Activated CD8-positive, alpha-beta memory T cell treated with anti-CD3 and anti-CD28 coated beads for 4 hours (primary cell): ENCODE measurements at places on chromosomes 2 and 18.

GRCh38 chr18:78621141-78621755, 358.4 kb upstream of the SALL3 start:
- DNase-seq: no peak

GRCh38 chr2:20148923-20149702, 75.8 kb downstream of the SDC1 start:
- DNase-seq: no peak

DNA sequence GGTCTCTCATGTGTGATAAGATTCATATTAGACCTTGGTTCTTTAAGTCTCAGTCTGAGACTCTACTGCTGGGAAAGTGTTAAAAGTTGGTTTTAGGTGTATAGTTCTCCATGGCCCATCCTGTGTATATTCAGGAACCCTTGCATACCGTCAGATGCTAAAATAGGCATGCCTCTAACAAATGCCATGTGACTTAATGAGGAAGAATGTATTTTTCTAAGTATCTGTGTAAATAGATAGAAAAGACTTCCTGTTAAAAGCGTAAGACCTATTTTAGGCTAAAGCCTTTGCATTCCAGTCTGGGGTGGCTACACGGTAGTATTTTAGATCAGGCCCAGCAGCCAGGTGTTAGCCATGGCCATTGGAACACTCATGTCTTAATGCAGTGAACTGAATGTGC, 73.3 kb downstream of the RHBDD1 start:
- DNase-seq: no peak

DNA sequence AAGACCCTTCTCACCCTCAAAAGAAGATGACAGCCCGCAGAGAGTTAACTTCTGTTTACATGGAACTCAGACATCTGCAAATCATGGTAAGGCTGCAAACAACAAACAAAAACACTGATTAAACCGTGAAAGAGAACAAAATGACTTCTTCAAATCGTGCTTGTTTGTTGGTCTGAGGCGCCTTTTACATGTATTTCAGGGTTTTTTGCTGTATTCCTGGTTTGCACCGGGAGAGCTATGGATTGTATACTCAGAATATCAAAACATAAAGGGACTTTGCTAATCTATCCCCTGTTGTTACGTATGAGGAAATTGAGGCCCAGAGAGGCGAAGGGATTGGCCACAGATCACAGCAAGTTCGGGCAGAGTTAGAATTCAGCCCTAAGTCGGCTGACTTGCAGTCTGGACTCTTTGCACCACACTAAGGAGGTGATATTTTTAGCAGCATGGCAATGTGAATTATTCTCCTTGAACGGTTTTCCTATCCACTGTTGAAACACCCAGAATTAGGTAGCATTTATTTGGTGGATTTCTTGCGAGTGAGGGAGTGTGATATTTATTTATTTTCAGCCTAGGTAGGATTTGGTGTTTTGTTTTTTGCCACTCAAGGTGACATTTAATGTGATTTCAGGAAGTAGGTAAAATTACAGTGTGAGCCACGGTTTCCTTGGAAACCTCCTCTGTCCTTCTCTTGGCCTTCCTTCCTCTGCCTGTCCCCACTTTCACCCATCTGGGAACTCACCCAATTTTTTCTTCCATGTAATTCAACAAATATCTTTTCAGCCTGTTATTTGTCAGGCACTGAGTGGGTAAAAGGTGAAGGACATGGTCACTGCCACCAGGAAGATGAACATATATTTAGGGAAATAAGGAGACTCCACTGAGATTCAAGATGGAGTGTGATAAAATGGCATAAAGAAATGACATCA, 980 bp upstream of the PDE6D start:
- no peak for DNase-seq

DNA sequence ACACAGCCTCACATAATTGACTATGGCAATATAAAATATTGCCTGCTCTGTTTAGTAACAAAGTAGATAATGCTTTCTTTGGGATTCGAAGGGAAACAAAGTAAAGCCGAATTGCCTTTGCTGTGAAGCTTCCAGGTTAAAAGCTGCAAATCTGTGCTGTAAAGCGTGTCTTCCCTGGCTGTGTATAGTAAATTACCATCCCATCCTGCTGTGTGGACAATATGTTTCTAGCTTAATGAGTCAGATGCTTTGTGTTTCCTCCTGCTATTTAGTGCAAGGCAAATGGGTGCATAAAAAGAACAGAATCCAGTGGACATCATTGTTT, 265.1 kb downstream of the SOCS6 start:
- no peak for DNase-seq

DNA sequence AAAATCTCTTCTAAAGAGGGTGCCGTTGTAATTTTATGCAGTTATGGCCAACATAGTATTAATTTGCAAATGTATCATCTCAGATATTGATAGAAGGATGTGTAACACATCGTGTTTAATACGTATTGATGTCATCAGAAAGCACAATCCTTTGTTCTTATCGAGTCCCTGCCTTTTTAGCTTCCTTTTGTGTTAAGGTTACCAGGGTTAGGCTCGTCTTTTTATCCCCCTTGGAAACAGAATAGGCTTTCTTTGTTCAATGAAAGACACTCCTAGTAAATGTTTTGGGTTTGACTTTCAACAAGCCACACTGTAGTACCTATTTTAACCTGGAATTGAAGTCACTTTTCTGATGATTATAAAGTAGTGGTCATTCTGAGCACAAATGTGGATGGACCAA, 136.2 kb downstream of the WDR7 start:
- no peak for DNase-seq

DNA sequence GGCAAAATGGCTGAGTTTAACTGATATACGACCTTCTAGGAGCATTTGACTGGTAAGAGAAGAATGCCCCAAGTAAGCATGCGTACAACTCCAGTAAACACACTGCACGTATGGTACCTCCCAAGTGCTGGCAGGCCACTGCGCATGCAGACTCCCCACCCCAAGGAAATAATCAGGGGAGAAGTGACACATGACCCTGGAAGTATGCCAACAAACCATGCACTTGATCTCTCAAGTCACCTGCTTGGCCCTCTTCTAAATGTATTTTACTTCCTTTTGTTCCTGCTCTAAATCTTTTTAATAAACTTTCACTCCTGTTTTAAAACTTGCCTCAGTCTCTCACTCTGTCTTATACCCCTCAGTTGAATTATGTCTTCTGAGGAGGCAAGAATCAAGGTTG, 129.8 kb upstream of the COL5A2 start:
- DNase-seq: no peak

- no peak for DNase-seq
These were observed 457.0 kb upstream of the MYT1L start for GRCh38 chr2:2788076-2788475.

- DNase-seq: no peak
These were observed 37.0 kb downstream of the ZC3H8 start for GRCh38 chr2:112217854-112218253.

DNA sequence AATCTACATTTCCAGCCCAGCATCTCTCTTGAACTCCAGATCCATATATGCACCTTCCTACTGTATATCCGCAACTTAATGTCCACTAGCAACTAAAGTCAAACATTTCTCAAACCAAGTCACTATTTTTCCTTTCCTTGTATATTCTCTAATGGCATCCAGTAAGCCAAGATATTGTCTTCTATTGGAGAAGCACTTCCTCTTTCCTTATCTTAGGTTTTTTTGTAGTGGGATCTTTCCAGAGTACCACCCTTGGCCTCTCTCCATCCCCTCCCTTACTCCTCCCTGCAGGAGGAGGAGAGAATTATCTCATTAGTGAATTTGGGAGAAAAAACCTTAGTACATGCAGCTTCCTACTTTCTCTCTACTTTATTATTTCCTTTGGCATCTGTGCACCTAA, 8.7 kb upstream of the DYNC1I2 start:
- DNase-seq: no peak

DNA sequence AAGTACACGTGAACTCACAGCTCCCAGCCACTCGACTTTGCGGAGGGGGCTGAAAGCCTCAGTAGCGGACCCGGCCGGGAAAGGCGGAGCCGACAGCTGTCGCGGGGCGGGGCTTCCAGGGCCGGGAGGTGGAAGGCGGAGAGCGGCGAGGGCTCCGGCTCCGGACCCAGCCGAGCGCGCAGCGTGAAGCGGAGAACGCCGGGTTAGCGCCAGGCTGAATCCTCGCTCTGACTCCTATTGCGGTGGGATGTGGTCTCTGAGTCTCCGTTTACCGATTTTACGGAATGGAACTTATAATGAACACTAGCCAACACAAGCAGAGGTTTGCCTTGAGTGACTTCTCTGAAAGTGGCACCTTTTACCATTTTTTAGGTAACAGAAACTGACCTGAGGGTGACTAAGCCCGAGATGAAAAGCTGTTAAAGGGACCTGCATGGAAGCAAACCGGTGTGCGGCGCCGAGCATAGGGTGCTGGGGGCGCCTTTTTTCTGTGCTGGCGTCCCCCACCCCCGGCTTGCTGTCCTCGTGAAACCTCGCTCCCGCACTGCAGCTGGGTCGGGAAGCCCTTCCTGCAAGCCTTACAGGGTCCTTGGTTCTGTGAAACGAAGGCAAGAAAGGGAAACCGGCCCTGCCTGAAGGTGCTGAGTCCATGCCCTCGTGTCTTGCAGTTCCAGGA, 72.9 kb downstream of the EN1 start:
- DNase-seq: no peak

- no peak for DNase-seq
These were observed 43.0 kb upstream of the FAHD2A start for GRCh38 chr2:95359501-95359930.

DNA sequence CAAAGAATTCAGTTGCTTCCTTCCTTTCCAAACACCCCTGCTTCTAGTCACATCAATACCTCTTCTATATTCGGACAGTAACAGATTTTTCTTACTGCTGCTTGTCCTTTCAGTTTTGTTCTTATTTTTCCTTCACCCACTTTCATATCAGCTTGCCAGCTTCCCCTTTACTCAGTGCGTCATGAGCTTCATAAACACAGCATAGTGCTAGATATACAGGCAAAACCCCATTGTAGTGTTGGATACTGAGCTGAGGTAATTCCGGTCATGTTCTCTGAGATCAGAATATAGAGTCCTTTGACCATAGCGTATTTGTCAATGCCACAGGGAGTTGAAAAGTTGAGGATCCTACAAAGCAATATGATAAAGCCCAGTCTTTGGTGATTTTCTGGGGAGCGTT, 2.4 kb downstream of the FARP2 start:
- DNase-seq: no peak

- DNase-seq: no peak
These were observed 65.5 kb downstream of the PARD6G start for GRCh38 chr18:80181642-80182461.

- no peak for DNase-seq
These were observed 7.6 kb upstream of the GAREM1 start for GRCh38 chr18:32478317-32478716.

DNA sequence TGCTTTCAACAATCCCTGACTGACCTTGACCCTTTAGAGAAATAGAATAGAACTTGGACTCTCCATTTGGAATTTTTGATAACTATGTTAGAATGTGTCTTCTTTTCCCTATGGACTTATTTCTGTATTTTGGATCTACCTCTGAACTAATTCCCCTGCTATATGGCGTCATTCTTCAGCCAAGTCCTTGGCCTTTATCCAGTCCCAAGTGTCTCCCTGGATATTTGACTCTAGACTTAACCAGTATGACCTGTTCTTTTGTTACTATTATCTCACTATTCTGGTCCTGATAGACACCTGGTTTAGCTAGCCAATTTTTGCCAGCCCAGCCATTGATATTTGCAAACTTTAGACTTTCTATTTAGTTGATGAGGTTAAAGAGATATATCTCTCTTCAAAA, 186.8 kb downstream of the KCNS3 start:
- no peak for DNase-seq

DNA sequence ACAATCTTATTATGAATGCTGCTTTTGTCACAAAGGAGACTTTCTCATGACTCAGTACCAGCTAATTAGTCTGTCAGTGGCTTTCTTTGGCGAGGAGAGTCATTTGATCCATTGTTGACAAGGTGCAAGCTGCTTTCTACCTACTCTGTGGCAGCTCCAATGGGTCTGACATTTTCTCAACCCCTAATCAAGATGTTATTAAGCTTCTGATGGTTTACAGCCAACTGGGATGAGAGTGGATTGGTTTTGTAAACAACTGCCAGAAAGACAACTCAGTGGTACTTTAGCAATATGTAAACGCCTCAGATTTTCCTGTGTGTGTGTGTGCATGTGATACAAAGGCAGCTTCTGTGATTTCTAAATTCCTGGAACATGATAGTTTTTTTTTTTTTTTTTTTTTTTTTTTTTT, 8.2 kb upstream of the CLIP4 start:
- DNase-seq: no peak

DNA sequence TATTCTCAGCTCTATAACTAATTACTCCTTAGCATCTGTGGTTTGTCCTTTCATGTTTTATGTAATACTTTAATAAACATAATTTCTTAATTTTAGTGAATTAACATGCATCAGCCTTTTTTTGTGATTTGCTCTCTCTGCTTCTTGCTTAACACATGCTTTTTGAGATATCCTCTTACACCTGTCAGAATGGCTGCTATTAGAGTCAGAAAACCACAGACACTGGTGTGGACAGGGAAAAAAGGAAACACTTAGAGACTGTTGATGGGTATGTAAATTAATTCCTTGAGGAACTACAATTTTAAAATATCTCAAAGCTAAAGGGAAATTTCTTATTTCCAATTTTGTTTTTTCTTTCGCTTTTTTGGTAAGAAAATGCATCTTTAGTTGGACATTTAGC, 549.0 kb downstream of the ZNF804A start:
- no peak for DNase-seq

DNA sequence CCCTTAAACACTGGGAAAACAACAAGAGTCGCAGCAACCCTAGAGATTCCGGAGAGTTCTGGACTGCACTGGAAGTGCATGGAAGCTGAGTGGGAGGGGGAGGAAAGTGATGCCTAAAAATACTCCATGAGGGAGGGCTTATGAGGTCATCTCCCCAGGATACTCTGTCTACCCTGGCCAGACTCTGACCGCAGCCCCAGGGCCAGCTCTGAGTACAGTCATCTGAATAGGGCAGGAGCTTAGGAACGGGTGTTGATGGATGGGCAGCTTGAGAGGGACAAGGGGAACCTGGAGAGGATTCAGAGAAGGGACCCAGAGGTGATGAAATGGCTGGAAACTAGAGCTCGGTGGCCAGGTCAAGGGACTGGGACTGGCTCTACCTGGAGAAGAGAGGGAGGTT, 79.3 kb upstream of the IGFBP5 start:
- no peak for DNase-seq

- no peak for DNase-seq
These were observed 1442.6 kb downstream of the SUCLG1 start for GRCh38 chr2:83016343-83017110.

DNA sequence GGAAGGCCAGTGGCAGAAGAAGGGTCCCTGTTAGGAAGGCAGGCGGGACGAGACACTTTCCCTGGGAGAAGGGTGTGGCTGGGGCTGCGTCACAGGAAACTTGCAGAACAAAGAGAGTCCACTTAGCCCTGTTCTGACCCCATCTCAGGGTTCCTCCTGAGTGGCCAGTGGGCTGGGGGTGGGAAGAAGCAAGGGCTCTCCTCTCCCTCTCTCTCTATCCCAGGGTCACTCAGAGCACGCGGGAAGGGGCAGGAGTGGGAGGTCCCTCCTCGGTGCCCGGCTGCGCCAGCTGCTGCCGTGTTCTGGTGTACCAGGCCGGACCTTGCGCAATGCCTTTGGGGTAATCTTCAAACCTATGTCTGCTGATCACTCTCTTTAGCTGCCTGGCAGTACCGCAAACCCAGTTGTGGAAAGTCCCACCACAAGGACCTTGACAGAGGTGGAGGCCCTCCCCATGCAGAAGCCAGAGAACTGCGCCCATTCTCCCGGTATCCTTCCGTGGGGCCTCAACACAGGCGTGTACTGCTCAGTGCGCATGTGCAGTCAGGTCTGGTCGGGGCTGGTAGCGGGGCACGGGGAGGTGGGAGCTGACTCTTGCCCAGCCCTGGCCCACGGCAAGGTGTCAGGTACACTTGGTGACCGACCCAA, 47.8 kb upstream of the ST3GAL5 start:
- DNase-seq: no peak
